ENCODE measurements at places on chromosomes 3 and 15.

DNA sequence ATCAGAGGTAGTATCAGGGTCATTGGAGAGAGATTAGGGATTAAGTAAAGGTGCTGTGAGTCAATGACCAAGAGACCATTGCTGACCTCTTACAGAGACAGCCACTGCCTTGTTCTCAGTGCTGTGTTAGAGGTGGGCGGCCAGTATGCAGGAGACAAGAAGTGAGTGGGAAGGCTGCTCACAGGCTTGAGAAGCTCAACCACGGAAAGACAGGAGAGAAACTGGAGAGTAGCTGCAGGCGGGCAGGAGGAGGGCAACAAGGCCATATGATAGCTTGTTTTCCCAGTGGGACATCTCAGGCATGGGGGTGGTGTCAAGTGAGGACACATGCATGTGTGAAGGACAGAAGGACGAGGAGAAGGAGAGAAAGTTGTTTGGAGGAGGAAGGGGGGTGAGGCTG, 237.3 kb downstream of the PDCD6IP start:
- no peak for DNase-seq

- no peak for DNase-seq
Measured at GRCh38 chr3:155158346-155159037, 78.4 kb downstream of the MME start.

GRCh38 chr15:85031086-85031943, 49.7 kb downstream of the PDE8A start:
- DNase-seq, result no peak

DNA sequence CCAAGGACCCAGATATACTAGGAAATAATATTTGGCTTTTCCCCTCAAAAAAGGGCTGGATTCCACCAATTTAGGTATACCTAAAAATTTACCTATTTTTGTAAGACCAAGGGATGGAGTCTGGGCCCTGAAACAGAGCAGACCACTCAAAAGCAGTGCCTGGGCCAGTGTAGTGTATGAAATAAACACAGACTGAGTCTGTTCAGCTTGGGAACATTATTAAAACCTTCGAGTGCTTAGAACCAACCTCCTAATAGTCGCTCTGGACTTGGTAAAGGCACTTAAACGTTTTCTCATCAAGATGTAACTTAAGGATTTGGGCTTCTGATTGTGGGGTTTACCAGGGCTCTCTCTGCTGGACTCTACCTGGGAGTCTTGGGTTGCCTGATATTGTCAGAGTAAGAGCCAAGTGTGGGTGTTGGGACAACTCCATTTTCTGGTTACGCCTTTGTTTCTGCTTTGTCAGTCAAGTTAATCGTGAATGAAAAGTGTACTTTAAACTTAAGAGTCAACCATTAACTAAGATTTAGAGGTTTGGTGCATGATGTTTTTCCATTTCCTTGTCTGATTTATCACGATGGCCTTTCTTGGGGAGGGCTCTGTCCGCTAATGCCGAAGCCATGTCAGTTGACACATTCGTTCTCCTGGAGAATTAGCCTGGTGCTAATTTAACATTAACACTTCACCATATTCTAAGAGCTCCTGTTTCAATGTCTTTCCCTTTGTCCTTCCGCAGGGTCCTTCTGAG, 221.0 kb upstream of the TPM1 start:
- DNase-seq, result no peak
